ENCODE measurements at places on chromosomes 6 and 20.

- no peaks in the 10 kb centered on the region for H3K4me1 ChIP-seq
- DNase-seq, result no peak
- H3K27me3 ChIP-seq, result no peaks in the 10 kb centered on the region
- no peak overlapping the region for H3K27ac ChIP-seq
- no peaks in the 10 kb centered on the region for H3K36me3 ChIP-seq
Measured at GRCh38 chr6:62367601-62368000, 81.6 kb upstream of the KHDRBS2 start.

DNA sequence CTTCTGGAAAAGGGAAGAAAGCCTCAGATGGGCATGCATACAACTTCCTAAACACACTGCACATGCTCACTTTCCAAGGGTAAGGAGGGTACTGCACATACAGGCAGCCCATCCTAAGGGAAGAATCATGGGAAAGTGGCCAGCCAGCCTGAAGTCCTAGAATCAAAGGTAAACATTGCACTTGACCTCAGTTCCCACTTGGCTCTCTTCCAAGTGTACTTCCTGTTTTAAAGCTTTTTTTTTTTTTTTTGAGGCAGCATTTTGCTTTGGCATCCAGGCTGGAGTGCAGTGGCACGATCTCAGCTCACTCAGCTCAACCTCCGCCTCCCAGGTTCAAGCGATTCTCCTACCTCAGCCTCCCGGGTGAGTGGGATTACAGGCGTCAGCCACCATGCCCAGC is 225.3 kb upstream of the EPHA7 start:
- no peak for DNase-seq
- no peaks in the 10 kb centered on the region for H3K4me1 ChIP-seq
- H3K27me3 ChIP-seq, result no peaks in the 10 kb centered on the region
- H3K36me3 ChIP-seq, result peaks cover 5% of the 10 kb centered on the region

DNA sequence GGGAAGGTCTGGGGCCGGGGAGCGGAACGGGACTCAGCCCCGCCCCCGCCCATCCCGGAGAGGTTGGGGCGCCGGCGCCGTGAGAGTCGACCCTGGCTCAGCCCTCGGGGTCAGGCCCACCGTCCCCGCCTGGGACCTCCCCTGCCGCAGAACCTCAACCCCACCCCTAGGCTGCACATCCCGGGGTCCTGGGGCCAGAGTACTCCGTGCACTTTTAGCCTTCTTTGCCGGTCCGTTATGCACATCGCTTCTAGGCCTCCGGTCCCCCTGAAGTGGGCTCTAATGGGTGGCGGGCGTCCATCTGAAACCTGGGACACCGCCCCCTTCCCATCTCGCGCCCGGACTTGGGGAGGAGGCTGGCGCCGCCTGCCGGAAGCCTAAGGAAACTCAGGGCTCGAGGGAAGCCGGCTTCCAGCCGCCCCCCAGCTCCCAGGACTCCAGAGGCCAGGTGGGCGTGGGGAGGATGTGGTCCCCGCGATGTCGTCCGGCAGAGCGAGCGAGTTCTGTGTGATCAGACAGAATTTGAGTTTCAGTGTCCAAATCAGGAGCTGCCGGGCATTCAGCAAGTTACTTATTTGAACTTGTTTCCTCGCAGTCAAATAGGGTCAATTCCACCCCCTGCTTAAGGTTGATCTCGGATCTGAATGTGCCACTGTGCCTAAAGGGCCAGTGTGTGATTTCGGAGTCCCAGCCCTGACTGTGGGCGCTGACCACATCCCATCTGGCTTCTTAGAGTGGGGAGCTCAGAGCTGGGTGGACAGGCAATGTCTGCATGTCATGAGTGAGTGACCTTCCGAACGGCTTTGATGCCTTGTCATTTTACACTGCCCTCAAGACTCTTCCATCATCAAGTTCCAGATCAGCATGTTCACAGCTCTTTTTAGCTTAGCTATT is 47.6 kb downstream of the CPXM1 start:
- H3K36me3 ChIP-seq, result no peaks in the 10 kb centered on the region
- peaks cover 3% of the 10 kb centered on the region for H3K27me3 ChIP-seq
- peak overlapping the region; percentile 38 for H3K4me3 ChIP-seq
- DNase-seq, result no peak
- peak overlapping the region; percentile 74 for H3K27ac ChIP-seq

- H3K27me3 ChIP-seq, result no peaks in the 10 kb centered on the region
- no peak overlapping the region for H3K4me3 ChIP-seq
- no peak for DNase-seq
- no peaks in the 10 kb centered on the region for H3K4me1 ChIP-seq
Measured at GRCh38 chr6:166906376-166907044, 49.8 kb downstream of the RNASET2 start.

DNA sequence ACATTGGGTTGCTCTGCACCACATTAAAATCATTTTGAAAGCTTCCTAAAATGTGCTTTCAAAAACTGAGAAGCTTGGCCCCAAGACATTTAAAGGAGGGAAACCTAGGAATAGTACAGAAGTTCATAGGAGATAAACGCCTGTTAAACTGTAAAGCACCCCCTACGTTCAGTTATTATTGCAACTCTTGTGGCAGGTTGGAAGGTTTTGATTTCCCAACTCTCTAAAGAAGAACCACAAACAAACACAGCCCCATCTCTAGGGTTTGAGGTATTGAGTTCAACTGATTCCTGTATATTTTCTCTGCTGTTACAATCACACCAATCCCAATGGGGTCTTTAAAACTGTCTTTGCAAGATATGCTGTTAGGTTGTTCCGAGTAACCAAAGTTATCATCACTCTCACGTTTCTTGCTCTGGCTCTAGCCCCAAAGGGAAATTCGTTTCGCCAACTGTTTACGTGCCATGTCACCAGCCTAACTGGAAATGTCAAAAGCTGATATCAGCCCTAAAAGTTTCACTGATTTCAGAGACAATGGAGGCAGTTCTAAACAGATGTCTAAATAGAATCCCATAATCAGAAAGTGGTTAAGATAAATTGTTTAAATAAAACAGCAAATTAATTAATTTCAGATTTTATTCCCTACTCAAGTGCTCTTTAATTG is 12.1 kb downstream of the TFAP2A start:
- peak overlapping the region; percentile 96 for H3K27ac ChIP-seq
- no peaks in the 10 kb centered on the region for H3K36me3 ChIP-seq
- peaks cover 16% of the 10 kb centered on the region for H3K4me1 ChIP-seq
- H3K27me3 ChIP-seq, result no peaks in the 10 kb centered on the region
- H3K4me3 ChIP-seq, result no peak overlapping the region

GRCh38 chr6:23357185-23357766 is 768.7 kb upstream of the NRSN1 start:
- no peak overlapping the region for H3K27ac ChIP-seq
- no peaks in the 10 kb centered on the region for H3K36me3 ChIP-seq
- no peak overlapping the region for H3K4me3 ChIP-seq
- no peaks in the 10 kb centered on the region for H3K27me3 ChIP-seq
- H3K4me1 ChIP-seq, result no peaks in the 10 kb centered on the region
- no peak for DNase-seq

GRCh38 chr6:16420337-16420714 is 181.9 kb downstream of the GMPR start:
- no peaks in the 10 kb centered on the region for H3K4me1 ChIP-seq
- no peaks in the 10 kb centered on the region for H3K27me3 ChIP-seq
- DNase-seq, result no peak
- H3K27ac ChIP-seq, result no peak overlapping the region
- no peaks in the 10 kb centered on the region for H3K36me3 ChIP-seq
- H3K4me3 ChIP-seq, result no peak overlapping the region

- H3K27me3 ChIP-seq, result no peaks in the 10 kb centered on the region
- H3K4me1 ChIP-seq, result no peaks in the 10 kb centered on the region
- H3K36me3 ChIP-seq, result no peaks in the 10 kb centered on the region
- no peak for DNase-seq
- no peak overlapping the region for H3K4me3 ChIP-seq
- H3K27ac ChIP-seq, result no peak overlapping the region
Measured at GRCh38 chr6:161409353-161409752, 135.5 kb upstream of the AGPAT4 start.

DNA sequence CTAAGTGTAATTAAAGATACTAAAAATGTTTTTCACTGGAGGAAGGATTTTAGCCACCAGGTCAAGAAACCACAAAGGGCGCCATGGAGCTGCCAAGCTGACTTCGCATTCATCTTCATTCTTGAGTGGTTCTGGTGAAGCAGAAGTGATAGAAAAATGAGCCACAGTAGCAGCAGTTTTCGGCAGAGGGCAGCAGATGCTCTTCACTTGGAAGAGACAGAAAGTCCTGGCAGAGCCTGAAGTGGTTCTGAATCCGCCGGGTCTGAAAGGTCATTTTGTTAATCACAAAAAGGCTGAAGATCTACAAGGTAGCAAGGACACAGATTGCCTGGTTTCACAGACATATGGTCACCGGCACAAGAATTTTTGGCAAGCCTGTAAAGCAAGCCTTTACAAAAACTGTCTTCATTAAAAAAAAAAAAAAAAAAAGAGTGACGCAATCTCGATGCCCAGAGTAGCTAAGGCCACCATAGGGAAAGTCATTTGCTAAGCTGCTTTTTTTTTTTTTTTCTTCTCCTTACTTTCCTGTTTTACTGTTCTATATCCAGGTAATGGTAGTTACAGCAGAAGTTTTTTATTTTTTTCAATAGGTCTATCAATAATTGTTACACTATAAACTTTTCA is 345.1 kb upstream of the AGPAT4 start:
- no peak for DNase-seq
- H3K27ac ChIP-seq, result no peak overlapping the region
- H3K4me3 ChIP-seq, result no peak overlapping the region
- no peaks in the 10 kb centered on the region for H3K27me3 ChIP-seq
- H3K36me3 ChIP-seq, result no peaks in the 10 kb centered on the region
